CD8-positive, alpha-beta memory T cell (primary cell): ENCODE measurements at places on chromosomes 16 and 17.

DNA sequence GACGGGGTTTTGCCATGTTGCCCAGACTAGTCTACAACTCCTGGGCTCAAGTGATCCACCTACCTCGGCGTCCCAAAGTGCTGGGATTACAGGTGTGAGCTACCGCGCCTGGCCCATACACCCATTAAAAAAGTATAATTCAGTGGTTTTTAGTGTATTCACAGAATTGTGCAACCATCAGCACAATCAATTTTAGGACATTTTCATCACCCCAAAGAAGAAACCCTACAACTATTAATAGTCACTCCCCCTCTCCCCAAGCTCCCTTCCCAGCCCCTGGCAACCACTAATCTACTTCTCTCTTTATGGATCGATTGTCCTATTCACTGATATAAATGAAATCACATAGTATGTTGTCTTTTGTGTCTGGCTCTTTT lies 3.8 kb upstream of the EEF2K start:
- DNase-seq, result no peak

GRCh38 chr16:81778861-81779535 lies at the start of gene PLCG2:
PLCG2 (plus strand) TSS chr16:81779291; CDS start chr16:81785990, 6,699 bp downstream.
- peak; percentile 64 for DNase-seq

DNA sequence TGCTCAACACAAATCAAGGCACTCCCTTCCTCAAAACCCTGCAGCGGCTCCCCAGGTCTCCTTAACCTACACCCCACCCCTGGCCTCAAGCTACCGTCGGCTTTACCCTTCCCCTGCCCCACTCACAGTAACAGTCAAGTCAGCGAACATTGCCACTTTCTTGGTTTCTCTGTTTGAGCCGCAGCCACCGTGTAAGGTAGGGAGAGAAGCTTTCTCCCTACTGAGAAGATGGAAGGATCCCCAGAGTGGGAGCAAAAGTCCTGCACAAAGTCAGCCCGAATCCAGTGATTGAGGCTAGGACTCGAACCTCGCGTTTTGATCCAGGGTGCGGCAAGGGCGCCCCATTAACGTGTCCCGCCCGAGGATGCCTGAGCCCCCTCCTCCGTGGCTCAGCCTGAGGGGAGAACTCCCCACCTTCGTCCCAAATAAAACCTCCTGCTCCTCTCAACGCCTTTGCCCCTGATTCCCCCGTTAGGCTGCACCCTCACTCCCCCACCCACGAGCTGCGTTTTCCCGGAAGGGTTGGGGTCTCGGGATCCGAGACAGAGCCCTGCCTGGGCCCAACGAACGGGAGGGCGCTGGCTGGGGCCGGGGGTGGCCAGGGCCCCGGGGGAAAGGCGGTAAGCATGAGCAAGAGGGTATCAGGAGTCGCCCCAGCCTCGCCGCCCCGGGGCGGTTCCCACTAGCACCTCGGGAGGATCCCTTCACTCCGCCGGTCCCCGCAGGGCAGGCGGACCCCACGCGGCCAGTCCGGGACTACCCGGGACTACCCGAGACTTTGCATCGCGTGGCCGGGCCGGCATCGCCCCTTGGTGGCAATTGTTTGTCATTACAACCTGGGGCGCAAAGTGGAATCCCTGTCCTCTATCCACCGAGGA lies 9.9 kb upstream of the NAGS start:
- peak; percentile 59 for DNase-seq

- no peak for DNase-seq
These were observed 136.6 kb upstream of the ELAC2 start for GRCh38 chr17:13154398-13154797.

- no peak for DNase-seq
These were observed 21.6 kb upstream of the SCNN1B start for GRCh38 chr16:23280483-23280967.

GRCh38 chr16:60204181-60204580 lies 1470.1 kb upstream of the GOT2 start:
- DNase-seq, result no peak

- no peak for DNase-seq
These were observed 154.5 kb downstream of the CBLN1 start for GRCh38 chr16:49127103-49127502.

GRCh38 chr17:7855660-7856010 lies 769 bp downstream of the TMEM88 start:
- DNase-seq, result no peak

GRCh38 chr17:26818736-26819135 lies 475.2 kb upstream of the WSB1 start:
- DNase-seq, result no peak

DNA sequence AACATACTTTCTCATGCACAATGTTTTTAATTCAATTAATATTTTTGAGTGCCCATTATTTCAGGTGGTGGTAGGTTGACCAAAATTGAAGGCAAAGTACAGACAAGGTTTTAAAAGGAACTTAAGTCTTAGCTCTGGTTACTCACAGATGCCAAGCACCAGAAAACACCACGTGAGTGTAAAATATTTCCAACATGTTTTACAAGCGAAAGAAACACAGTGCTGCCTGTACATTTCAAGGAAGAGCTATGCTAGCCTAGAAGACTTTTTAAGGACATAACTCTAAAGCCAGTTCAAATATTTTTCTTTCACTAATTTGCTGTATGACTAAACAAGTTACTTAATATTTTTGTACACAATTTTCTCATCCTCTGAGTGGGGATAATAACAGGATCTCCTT lies 736.4 kb upstream of the GOT2 start:
- DNase-seq, result no peak

GRCh38 chr16:53083119-53083518 lies 28.3 kb downstream of the CHD9 start:
- no peak for DNase-seq

- DNase-seq, result no peak
These were observed 1.6 kb downstream of the FAM117A start for GRCh38 chr17:49762151-49762941.

DNA sequence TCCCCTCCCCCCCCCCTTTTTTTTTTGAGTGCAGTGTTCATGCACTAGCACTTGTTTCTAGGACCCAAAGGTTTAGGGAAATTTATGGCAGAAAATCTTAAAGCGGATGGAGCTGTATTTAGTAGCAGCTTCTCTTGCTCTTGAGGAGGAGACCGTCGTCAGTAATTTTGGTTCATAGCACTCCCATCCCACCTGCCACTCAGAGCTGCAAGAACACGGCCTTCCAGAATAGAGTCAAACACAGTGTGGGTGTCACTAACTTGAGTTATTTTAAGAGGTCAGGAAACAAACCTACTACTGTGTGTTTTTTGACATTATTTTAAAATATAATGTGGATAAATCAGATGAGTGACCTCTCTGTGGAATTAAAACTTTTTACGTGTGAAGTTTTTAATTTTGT lies 37.3 kb downstream of the SEC14L1 start:
- no peak for DNase-seq

GRCh38 chr16:81620796-81621195 lies 158.3 kb upstream of the PLCG2 start:
- no peak for DNase-seq

DNA sequence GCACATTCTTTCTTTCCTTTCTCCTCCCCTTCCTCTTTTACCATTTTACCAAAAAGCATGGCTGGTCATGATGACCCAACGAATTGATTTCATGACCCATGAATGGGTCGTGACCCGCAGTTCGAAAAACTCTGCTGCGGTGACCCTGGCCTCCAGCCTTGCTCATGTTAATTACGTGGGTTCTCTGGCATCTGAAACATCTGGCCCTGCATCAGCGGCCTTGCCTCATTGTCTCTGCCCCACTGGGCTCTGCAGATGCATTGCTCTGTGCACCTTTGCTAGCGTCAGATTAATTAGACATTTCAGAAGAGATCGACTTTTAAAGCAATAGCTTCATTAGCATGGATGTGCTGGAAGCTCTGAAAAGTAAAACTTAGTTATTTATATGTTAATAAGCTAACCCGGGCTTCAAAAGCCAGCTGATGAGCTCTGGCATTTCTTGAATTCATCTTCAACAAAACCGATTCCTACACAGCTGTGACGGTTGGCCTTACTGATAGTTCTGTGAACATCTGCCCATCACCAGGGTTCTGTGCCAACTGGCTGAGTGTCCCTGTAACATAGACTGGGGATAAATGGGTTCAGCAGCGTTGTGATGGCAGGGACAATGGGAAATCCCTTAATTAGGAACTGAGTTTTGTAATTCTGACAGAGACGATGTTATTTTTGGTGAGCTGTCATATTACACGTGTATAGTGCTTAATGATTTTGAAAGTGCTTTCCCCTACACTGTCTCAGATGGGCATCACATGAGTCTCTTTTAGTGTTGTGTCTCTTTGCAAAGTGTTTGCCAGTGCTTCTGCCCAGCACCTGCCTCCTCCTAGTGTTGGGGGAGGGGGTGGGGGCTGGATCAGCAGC lies 225.9 kb upstream of the EEF2KMT start:
- DNase-seq, result no peak

GRCh38 chr16:61944004-61944403 lies 92.2 kb downstream of the CDH8 start:
- DNase-seq, result no peak

DNA sequence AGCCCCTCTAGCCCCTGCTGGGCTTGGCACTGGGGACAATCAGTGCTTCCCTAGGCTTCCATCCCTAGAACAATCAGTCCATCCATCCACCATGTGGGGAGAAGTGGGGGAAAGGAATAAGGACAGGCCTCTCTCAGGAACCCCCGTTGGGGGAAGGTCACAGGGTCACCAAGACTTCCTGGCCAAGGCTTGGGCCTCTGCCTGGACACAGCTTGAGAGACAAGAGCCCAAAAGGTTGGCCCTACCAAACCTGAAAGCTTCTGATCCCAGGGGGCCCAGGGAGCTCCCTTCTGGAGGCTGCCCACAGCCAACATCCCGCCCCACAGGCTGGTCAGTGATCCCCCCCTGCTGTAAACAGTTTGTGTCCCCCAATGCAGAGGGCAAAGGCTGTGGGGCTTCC lies 16.2 kb upstream of the MTMR4 start:
- no peak for DNase-seq

- DNase-seq, result no peak
These were observed 121.7 kb downstream of the HIC1 start for GRCh38 chr17:2176499-2177169.

- no peak for DNase-seq
These were observed 7.8 kb upstream of the TBC1D3B start for GRCh38 chr17:36184023-36184765.

DNA sequence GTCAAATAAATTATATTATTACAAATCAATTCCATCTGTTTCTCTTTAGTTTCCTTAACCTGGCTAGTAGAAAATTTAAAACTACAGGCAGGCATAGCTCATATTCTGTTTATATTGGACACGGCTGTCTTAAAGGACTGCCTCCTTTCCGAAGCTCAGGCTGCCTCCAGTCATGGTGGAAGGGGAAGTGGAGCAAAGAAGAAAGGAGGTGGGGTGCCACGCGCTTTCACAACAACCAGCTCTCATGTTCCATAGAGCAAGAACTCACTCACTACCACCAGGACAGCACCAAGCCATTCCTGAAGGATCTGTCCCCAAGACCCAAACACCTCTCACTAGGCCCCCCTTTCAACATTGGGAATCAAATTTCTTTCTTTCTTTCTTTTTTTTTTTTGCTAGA lies 149.3 kb upstream of the KCNJ18 start:
- no peak for DNase-seq

GRCh38 chr17:30520436-30520835 lies 43.2 kb downstream of the GOSR1 start:
- DNase-seq, result no peak

DNA sequence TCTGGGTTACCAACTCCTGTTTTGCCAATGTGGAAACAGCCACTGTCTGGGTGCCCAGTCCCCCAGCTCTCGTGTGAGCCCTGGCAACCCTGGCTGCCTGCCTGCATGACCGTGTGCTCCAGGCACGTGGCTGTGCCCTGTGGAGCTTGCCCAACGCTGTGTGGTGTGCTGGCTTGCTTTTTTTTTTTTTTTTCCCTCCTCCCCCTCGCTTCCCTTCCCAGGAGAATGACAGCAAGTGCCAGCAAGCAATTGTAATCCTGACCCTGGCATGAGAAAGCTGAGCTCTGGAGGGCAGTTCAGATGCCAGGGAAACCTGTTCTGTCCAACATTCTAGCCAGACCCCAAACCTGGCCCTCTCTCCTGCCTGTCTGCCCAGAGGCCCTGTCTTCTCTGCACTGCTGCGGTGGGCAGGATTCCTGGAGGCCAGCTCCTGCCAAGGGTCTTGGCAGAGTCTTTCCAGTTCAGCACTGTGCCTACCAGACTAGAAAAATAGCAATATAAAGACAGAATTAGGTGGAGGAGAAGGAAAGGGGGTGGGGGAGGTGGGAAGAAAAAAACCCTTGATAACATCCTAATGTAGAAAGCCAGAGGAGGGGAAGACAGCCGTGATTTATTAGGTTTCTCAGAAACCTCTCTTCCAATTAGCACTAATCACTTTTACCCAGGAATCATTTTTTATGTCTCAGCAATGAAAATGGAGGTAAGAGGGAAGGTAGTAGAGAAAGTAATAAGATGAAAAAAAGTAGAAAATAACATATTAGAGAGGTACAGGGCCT lies 9.0 kb downstream of the HLF start:
- DNase-seq, result no peak

DNA sequence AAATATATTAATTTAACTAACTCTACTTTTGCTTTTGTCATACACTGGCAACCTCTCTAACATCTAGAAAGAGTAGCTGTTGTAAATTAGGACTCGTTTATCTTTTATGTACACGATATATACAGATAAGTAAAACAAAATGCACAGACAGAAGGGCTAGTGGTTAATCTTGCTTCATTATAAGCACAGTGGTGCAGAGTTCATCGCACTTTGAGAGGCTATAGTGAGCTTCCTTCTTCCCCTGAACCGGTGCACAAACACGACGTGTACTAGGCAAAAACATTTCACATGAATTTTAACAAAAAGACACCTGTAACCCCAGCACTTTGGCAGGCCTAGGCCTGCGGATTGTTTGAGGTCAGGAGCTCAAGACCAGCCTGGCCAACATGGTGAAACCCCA lies 10.4 kb upstream of the GOT2 start:
- DNase-seq, result no peak

DNA sequence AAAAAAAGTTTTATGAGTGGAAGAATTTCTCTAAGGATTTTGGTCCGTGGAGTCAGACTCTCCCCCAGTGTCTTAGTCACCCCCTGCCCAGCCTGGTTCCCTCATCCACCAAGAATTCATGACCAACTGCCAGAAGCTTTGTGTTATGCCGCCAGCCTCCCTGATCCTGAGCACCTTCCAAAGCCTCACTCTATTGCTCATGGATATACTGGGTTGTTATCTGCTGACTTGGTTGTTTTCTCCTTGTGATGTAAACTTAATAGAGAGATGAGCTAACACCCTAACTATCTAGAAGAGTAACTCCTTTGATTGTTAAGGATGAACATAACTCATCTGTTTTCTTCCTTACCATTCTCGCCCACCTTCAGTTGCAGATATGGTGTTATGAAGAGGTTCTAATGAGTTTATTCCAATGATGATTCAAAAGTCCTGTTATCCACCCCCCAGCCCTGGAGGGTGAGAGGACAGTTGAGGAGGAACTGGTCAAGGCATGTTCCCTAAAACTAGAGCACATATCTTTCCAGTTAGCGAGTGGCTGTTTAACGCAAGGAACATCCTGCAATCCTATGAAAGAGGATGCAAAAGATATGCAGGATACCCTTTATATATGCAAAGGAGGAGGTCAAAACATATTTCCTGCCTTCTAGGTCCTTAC lies 1.5 kb upstream of the PSMD3 start:
- DNase-seq, result no peak

- peak; percentile 69 for DNase-seq
These were observed 7.6 kb upstream of the NXPH3 start for GRCh38 chr17:49567871-49568694.
